Bronchial smooth muscle cell (primary cell): ENCODE measurements at places on chromosomes 5 and 9. TPM values are rescaled to one million over a fixed set of nuclear protein-coding genes. Genes with fewer than 3 reads are reported as not detected.

The SPINK1 gene
- total RNA-seq = not detected in 2 replicates

The STPG3 gene
- total RNA-seq = 0.16 TPM in 1 of 2 replicates, not detected in the other

The LHX6 gene
- not detected in 2 replicates for total RNA-seq

The GPR150 gene
- total RNA-seq = under 0.01 and 0.32 TPM in 2 replicates

The SHISAL2B gene
- total RNA-seq = 0.16 TPM in 1 of 2 replicates, not detected in the other

The STX17 gene
- 11.5 and 13.4 TPM in 2 replicates for total RNA-seq

The PRR16 gene
- total RNA-seq = 1.6 and 5.2 TPM in 2 replicates

The GCNT4 gene
- 0.16 and 0.26 TPM in 2 replicates for total RNA-seq

The PCDHA8 gene
- total RNA-seq = 0.16 and 0.17 TPM in 2 replicates

The LECT2 gene
- not detected in 2 replicates for total RNA-seq

The SLC45A2 gene
- total RNA-seq = under 0.01 TPM in 1 of 2 replicates, not detected in the other
